Activated naive CD8-positive, alpha-beta T cell treated with anti-CD3 and anti-CD28 coated beads, Interleukin-2, amount 10 ng/mL, durations not matched to agents 7 days and 5 days (primary cell): ENCODE measurements at places on chromosomes 4 and X.

- no peaks in the 10 kb centered on the region for H3K36me3 ChIP-seq
- H3K27me3 ChIP-seq: peaks cover 3% of the 10 kb centered on the region
- no peak for DNase-seq
- H3K4me3 ChIP-seq: no peak overlapping the region
These were observed 7.4 kb upstream of the KDR start for GRCh38 chr4:55132775-55133174.

DNA sequence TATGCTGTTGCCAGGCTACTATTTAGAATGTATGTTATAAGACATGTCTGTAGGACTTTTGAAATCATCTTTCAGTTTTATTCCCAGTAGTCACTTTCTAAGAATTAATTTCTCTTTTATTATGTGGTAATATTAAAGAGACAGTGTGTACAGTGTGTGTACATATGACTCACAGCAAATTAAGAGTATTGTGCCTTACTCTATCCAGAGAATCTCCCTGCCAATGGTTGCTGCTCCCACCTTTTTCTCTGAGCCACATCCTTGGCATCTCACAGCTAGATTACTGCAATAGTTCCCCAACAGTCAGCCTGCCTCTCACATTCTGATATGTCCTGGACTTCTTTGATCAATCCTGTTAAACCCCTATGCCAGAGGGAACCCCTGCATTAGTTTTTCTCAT is 114.5 kb downstream of the ANXA5 start:
- H3K4me1 ChIP-seq: no peaks in the 10 kb centered on the region
- H3K27ac ChIP-seq: no peak overlapping the region
- no peaks in the 10 kb centered on the region for H3K36me3 ChIP-seq
- DNase-seq: no peak
- no peak overlapping the region for H3K4me3 ChIP-seq
- H3K27me3 ChIP-seq: peaks cover 5% of the 10 kb centered on the region

GRCh38 chr4:172142281-172142741 is 329.1 kb downstream of the GALNTL6 start:
- no peaks in the 10 kb centered on the region for H3K4me1 ChIP-seq
- H3K27me3 ChIP-seq: no peaks in the 10 kb centered on the region
- H3K36me3 ChIP-seq: no peaks in the 10 kb centered on the region
- DNase-seq: no peak
- H3K4me3 ChIP-seq: no peak overlapping the region

DNA sequence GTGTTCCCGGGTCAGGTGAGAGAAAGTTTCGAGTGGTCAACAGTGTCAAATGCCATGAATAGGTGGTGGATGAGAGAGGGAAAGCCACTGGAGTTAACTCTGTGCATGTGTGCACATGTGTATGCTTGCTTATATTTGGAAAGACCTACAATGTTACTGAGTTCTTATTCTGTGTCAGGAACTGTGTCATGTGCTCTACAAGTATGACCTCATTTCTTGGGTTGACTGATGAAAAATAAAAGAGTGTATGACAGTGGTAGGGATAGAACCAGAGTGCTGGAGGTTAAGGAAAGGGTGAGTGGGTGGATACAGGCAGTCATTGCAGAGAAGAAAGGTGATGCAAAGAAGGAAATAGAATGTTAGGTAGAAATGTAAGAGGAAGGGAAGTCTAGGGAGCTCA is 22.1 kb upstream of the DGKK start:
- H3K4me1 ChIP-seq: no peaks in the 10 kb centered on the region
- H3K27ac ChIP-seq: no peak overlapping the region
- no peaks in the 10 kb centered on the region for H3K27me3 ChIP-seq
- DNase-seq: no peak
- H3K36me3 ChIP-seq: no peaks in the 10 kb centered on the region
